ENCODE measurements at places on chromosomes 1 and 21. TPM values are rescaled to one million over a fixed set of nuclear protein-coding genes. Genes with fewer than 3 reads are reported as not detected.

HEYL gene
- polyA plus RNA-seq: 42.8 TPM

DNA sequence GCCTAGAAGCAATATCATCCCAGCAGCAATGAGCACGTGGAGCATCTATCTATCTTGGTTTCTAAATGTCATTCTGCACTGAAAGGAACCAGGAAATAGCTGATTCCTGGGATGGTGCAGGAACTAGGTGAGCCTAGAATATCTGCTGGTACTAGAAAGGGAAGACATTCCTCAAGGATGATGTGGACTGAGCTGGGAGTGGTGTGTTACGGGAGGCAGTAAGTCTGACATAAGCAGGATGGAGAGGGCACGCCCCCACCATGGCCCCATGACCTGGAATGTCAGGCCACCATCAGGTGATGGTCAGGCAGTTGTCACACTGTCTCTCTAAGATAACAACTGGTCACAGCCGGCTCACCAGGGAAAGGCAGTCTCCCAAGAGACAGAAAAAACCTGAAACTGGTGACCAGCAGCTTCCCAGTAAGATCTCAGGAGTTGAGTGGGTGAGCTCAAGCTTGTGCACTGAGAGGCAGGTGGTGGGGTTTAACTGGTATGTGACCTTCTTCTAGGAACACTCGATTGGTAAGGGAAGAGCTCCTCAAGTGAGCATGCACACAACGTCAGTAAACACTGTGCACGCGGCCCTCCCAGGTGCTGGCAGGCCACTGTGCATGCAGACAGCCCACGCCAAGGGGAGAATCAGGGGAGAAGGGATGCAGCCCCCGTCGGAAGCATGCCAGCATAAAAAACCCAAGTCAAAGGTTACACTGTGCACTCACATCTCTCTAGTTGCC, 148.7 kb downstream of the ADSS2 start:
- H3K4me1 ChIP-seq: peaks cover 4% of the 10 kb centered on the region
- no peaks in the 10 kb centered on the region for H3K27me3 ChIP-seq
- H3K4me3 ChIP-seq: no peak overlapping the region

GRCh38 chr1:47449822-47450552, 12.1 kb downstream of the FOXD2 start:
- H3K36me3 ChIP-seq: no peaks in the 10 kb centered on the region
- DNase-seq: no peak
- H3K4me1 ChIP-seq: peaks cover 3% of the 10 kb centered on the region
- H3K27ac ChIP-seq: no peak overlapping the region
- H3K27me3 ChIP-seq: peaks cover 47% of the 10 kb centered on the region

DNA sequence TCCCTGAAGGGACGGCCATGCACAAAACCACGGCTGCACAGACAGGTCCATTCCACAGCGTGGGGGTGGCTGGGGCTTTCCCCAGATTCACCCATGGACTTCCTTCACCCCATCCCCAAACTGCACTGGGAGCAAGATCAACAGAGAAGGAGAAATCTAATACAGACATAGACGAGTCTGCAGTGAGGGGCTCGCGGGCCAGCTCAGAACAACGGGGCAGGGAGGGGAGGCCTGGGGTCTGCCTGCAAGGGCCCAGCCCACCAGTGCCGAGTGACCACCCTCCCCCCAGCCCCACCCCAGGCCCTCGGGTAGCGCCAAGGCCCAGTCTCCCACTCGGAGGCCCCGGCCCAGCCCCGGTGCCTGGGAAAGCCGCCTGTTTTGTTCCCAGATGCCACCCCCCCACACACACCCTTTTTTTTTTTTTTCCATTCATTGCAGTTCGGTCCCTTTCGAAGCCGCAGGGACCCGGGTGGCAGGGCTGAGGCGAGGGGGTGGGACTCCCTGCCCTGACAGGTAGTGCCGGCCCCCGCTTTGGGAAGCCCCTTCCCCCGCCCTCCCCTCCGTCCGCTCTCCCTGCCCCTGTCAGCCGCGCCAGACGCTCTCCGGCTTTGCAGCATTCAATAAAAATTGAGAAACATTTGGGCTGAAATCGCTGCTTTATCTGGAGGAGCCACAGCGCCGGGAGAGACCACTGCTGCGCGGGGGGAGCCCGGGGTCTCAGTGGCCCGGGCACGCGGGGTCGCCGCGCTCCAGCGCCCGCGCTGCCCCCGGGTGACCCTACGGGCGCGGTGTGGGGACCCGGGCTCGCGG, 543 bp upstream of the EPHB2 start:
- H3K27me3 ChIP-seq: peaks cover 10% of the 10 kb centered on the region
- H3K27ac ChIP-seq: no peak overlapping the region

EPHA8 gene
- not detected for polyA plus RNA-seq

DNA sequence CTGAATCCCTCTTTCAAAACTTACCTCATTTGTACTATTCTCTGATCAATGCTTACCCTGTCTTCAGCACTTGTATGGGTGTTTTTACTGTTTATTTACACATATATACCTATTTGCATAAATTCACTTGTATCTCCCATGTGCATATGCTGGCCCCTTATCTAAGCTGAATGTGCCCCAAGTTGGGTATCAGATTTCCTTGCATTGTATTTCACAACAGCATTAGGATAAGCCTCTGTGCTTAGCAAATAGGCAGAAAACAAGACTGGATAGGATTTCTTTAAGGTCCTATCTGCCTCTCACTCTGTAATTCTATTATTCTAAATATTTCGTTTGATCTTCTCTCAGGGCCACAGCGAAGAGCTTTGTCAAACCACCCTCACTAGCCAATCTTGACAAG, 45.9 kb upstream of the IPO9 start:
- H3K4me3 ChIP-seq: no peak overlapping the region
- H3K36me3 ChIP-seq: no peaks in the 10 kb centered on the region
- H3K27me3 ChIP-seq: no peaks in the 10 kb centered on the region

MSH4 gene
- 0.24 TPM for polyA plus RNA-seq

AMPD1 gene
- not detected for polyA plus RNA-seq

- H3K27me3 ChIP-seq: no peaks in the 10 kb centered on the region
- no peaks in the 10 kb centered on the region for H3K4me1 ChIP-seq
- no peak for DNase-seq
- H3K36me3 ChIP-seq: no peaks in the 10 kb centered on the region
- H3K4me3 ChIP-seq: no peak overlapping the region
Measured at GRCh38 chr1:174850726-174851125, 149.0 kb upstream of the CACYBP start.

GRCh38 chr1:199335496-199335895, 692.0 kb upstream of the NR5A2 start:
- no peak overlapping the region for H3K27ac ChIP-seq
- H3K36me3 ChIP-seq: no peaks in the 10 kb centered on the region
- H3K27me3 ChIP-seq: no peaks in the 10 kb centered on the region

SPATA45 gene
- 0.56 TPM for polyA plus RNA-seq

GRCh38 chr1:214952648-214953047, 129.9 kb upstream of the KCNK2 start:
- no peaks in the 10 kb centered on the region for H3K4me1 ChIP-seq
- H3K27me3 ChIP-seq: no peaks in the 10 kb centered on the region
- H3K27ac ChIP-seq: no peak overlapping the region
- no peaks in the 10 kb centered on the region for H3K36me3 ChIP-seq
- no peak overlapping the region for H3K4me3 ChIP-seq

DNA sequence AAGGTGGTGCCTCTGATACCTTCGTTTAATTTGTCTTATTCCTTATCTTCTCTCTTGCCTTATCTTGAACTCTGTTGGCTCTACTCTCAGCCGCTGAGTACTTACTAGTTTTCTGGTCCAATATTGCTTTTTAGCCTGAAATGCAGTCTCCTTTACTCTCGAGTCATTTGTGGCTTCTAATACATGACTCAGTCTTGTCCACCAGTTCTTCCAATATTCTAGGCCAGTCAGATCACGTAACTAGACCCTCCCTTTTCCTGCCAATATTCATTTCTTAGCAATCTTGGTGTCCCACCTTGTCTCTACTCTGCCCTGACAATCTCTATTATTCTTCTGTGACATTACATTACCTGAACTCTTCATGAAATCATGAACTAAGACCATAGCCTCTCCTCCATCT, 555.8 kb downstream of the DPYD start:
- no peak overlapping the region for H3K27ac ChIP-seq
- H3K4me1 ChIP-seq: no peaks in the 10 kb centered on the region
- no peak for DNase-seq

DCDC2B gene
- polyA plus RNA-seq: 3.1 TPM

DNA sequence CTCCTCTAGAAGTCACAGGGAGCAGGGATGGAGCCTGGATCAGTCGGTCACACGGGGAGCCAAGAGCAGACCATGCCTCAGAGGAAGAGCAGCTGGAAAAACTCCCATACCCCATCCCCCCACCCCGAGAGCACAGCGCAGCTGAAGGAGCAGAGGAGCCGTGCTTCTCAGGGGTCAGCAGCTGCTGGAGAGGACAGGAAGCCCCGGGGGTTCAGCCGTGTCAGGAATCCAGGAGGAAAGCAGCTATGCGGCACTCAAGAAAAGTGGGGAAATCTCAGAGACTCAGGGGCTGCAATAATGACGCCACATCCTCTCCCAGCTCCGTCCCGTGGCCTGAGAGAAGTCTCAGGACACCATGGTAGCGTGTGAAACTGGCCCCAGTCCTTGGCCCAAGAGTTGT, 102.3 kb downstream of the NPHP4 start:
- H3K36me3 ChIP-seq: peaks cover 41% of the 10 kb centered on the region
- H3K27ac ChIP-seq: no peak overlapping the region
- H3K4me3 ChIP-seq: no peak overlapping the region
- H3K4me1 ChIP-seq: no peaks in the 10 kb centered on the region
- peak; percentile 14 for DNase-seq

DNA sequence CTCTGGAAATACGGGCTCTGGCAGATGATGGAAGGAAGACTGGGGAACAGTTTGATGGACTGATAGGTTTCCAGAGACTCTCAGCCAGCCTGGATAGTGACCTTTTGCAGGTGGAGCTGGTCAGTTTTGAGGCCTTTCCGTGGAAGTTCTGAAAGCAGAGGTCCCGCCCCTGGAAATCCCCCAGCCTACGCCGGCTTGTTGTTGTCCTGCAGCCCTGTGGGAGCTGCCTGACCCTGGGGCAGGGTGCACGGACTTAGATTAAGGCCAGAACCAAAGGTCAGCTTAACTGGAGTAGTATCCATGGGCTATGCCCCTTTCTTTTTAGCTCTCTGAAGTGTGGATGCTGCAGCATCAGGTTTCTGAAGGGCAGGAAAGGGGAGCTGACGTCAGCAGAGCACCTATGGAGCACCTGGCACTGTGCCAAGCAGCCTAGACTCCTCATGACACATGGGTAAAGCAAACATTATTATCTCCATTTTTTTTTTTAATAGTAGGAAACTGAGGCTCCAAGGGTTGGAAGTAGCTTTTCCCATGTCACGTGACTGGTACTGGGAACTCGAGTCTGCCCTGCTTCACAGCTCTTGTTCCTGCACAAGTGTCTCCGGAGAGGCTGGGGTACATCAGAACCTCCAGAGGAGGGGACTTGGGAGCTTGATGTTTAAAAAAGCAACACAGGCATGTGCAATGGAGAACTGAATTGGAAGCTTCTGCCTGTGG, 38.5 kb downstream of the IER5 start:
- H3K4me3 ChIP-seq: no peak overlapping the region
- H3K4me1 ChIP-seq: peaks cover 67% of the 10 kb centered on the region
- H3K27ac ChIP-seq: no peak overlapping the region
- DNase-seq: peak; percentile 70
- H3K36me3 ChIP-seq: no peaks in the 10 kb centered on the region
- H3K27me3 ChIP-seq: no peaks in the 10 kb centered on the region

OTUD7B gene
- polyA plus RNA-seq: 20.2 TPM

PDZK1IP1 gene
- 0.88 TPM for polyA plus RNA-seq

KIF14 gene
- polyA plus RNA-seq: 10.3 TPM

PDE4B gene
- polyA plus RNA-seq: 30.9 TPM

- no peak for DNase-seq
- H3K27me3 ChIP-seq: no peaks in the 10 kb centered on the region
- H3K4me3 ChIP-seq: no peak overlapping the region
- no peaks in the 10 kb centered on the region for H3K4me1 ChIP-seq
Measured at GRCh38 chr1:55786396-55786795, 571.2 kb upstream of the USP24 start.

GAS5 gene
- 736 TPM for polyA plus RNA-seq

SPRR2F gene
- 0.63 TPM for polyA plus RNA-seq

GRCh38 chr1:241376701-241377100, 19.7 kb upstream of the RGS7 start:
- no peak overlapping the region for H3K27ac ChIP-seq
- no peak overlapping the region for H3K4me3 ChIP-seq
- no peaks in the 10 kb centered on the region for H3K4me1 ChIP-seq
- DNase-seq: no peak
- no peaks in the 10 kb centered on the region for H3K36me3 ChIP-seq

AMY2A gene
- polyA plus RNA-seq: not detected

TGFBR3 gene
- 54.6 TPM for polyA plus RNA-seq

USH2A gene
- 0.04 TPM for polyA plus RNA-seq

IFI44L gene
- polyA plus RNA-seq: 4.0 TPM

MKNK1 gene
- 45.0 TPM for polyA plus RNA-seq

RAB42 gene
- 8.6 TPM for polyA plus RNA-seq

DNA sequence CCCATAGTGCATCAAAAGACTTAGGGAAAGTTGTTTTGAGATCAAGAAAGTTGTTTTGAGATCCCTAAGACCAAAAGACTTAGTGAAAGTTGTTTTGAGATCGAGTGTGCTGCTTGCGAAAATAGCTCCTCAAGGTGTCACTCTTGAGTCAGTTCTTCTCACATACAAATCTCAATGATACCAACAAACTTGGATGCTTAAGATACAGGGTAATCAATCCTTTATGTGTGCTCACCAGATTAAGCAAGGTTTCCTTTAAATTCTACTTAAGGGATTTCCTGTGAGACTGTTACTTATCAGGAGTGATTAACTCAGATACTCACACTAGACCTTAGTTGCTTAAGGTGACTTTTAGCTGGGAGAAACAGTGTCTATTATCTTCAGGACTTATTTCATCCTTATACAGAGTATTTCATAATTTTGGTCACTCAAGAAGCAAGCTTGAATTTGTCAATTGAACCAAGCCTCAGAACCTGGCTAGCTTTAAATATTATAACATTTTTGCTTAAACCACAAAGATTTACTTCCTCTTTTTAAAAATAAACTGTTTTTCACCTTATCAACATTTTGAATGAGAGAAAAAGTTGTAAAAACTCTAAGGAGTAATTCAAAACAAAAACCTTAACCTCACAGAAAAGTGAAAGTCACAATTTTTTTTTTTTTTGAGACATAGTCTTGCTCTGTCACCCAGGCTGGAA, 8.0 kb upstream of the RLF start:
- peaks cover under 1% of the 10 kb centered on the region for H3K27me3 ChIP-seq
- H3K4me3 ChIP-seq: no peak overlapping the region
- H3K27ac ChIP-seq: no peak overlapping the region
- no peaks in the 10 kb centered on the region for H3K4me1 ChIP-seq

DNA sequence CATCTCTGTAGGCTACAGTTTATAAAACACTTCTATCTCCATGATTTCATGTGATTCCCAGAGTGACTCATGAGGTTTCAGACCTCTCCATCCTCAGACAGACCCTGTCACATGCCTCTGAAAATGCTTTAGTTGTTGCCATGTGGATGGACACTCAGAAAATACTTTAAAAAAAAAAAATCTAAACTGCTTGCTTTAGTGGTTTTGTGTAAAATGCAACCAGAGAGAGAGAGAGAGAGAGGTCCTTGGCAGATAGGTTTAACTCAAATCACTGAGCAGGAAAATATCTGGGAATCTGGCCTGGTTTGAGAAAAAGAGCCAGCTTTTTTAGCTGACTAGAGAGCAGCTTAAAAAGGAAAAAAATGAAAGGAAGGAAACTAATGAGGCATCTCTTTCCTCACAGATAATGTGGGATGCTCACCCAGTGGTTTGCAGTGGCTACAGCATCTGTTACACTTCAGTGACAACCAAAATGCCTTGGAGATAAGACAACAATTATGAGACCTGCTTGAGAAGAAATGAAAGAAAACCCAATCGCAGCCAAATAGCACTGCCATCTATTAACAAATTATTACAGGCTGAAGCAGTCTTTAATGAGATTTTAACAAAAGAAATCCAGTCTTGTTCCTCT, 54.6 kb upstream of the SYT14 start:
- peaks cover 4% of the 10 kb centered on the region for H3K4me1 ChIP-seq
- DNase-seq: no peak
- H3K27me3 ChIP-seq: peaks cover 40% of the 10 kb centered on the region
- H3K36me3 ChIP-seq: no peaks in the 10 kb centered on the region
- H3K4me3 ChIP-seq: no peak overlapping the region
- H3K27ac ChIP-seq: no peak overlapping the region
